ENCODE measurements at places on chromosomes 7 and 10.

DNA sequence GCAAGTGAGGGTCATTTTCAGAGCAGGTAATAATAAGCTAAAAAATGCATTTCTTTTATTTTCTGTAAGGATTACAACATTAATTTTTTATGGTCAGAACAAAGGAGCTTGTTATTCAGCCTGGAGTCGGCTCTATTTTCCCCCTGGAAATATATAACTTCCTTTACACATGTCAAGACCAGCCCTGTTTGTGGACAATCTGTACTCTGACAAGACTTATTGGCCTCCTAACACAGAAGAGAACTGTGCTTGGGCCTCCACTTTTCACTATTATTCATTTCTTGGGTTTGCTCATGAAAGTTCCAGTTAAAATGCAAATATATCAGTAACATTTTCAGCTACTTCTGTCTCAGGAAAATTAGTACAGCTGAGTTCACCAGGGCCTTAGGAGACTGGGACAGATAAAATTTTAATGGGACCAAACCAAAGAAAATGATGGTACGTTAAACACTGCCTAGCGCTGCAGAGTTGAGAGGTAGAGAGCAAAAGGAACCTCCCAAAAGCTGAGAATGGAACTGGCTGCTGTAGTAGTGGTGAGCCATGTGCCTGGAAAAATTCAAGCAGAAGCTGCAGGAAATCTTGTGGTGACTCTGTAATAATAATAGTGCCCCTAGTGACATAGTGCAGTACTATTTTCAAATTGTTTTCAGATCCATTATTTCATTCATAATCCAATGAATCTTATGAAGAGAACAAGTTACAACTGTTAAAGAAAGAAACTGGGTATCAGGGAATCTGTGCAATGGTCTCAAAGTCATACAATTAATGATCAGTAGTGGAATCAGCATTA is 227.2 kb upstream of the KIAA1217 start:
- no peak for DNase-seq

GRCh38 chr10:4224178-4224577 is 439.2 kb upstream of the KLF6 start:
- DNase-seq = no peak

- DNase-seq = no peak
These were observed 212.8 kb upstream of the PODXL start for GRCh38 chr7:131769241-131769640.

GRCh38 chr7:111413739-111414138 is 148.6 kb downstream of the IMMP2L start:
- DNase-seq = no peak

GRCh38 chr10:60141896-60142559 is 235.7 kb upstream of the CCDC6 start:
- no peak for DNase-seq

- no peak for DNase-seq
These were observed 25.8 kb upstream of the SH2B2 start for GRCh38 chr7:102260856-102261255.
